ENCODE measurements at places on chromosomes 2 and 18.

GRCh38 chr2:70923378-70924015 is 12.2 kb upstream of the ATP6V1B1 start:
- no peak for DNase-seq

DNA sequence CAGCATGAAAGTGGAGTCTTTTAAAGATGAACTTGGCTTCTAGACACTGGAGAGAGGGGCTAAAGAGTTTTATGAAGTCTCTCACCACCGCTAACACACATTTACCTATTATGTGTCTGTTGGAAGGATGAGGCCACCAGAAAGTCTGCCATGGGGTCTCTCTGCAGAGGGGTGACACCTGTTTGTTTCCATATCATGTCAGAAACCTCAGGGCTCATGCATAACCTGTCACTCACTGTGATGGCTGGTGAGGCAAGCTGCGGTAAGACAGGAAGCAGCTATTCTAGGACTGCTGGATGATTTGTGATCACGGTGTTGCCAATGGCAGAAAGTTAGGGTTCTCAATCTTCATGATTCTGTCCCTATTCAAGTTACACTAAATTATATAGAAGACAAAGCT is 60.8 kb upstream of the DNMT3A start:
- DNase-seq, result no peak

- DNase-seq, result no peak
Measured at GRCh38 chr2:36672199-36672598, 24.3 kb upstream of the VIT start.

- DNase-seq, result no peak
Measured at GRCh38 chr18:44857744-44858491, 177.2 kb downstream of the SETBP1 start.

DNA sequence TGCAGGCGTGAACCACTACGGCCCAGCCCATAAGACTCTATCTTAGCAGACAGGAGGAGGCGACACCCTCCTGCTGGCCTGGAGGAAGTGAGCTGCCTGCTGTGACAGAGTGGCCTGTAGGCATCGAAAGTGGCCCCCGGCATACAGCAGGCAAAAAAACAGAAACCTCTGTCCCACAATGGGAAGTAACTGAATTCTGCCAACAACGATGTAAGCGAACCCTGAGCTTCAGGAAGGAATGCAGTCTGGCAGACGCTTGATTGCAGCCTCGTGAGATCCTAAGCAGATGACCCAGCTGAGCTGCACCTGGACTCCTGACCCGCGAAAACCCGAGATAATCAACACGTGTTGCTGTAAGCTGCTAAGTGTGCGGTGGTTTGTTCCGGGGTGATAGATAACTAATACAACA is 13.6 kb downstream of the MRO start:
- no peak for DNase-seq

GRCh38 chr2:185284696-185285095 is 453.9 kb upstream of the FSIP2 start:
- no peak for DNase-seq

DNA sequence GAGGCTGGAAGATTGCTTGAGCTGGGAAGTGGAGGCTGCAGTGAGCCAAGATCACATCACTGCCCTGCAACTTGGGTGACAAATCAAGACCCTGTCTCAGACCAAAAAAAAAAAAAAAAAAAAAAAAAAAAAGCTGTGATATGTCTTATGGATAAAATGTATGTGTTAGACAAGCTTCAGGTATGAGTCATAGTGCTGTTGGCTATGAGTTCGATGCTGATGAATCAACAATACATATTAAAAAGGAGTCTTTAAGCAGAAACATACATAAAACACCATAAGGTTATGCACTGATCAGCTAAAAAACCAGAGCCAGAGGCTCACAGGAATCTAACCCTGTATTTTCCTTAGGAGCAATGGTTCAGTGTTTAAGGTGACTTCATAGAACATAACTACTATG is 332.3 kb downstream of the NCKAP5 start:
- no peak for DNase-seq

GRCh38 chr2:64789466-64790320 is 136.0 kb upstream of the SERTAD2 start:
- no peak for DNase-seq

DNA sequence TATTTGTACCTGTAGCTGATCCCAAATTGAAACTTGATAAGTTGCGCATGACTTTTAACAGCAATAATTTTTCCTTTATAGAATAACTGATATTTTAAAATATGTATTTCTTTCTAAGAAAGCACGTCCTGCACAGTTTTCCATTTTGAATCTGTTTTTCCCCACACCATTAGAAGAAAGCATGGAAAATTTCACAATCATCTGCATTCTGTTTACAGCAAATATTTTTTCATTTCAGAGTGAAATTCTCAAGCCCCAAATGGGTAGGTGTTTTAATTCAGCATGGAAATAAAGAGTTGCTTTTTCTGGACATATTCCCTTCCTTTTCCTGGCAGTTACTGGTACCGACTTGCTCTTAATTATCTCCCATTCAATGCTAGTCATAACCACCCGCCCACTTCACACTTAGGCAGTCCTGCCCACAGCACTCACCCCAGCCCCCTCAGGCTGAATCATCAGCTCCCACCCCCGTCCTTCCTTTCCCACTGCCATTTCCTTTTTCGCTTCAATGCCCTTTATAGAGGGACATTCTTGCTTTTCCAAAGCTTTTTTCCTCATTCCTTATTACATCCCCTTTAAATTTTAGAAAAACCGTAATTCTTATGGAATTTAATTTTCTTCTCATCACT is 89.2 kb upstream of the GLS start:
- no peak for DNase-seq

- DNase-seq, result no peak
Measured at GRCh38 chr2:26187537-26188104, 14.7 kb downstream of the GAREM2 start.

DNA sequence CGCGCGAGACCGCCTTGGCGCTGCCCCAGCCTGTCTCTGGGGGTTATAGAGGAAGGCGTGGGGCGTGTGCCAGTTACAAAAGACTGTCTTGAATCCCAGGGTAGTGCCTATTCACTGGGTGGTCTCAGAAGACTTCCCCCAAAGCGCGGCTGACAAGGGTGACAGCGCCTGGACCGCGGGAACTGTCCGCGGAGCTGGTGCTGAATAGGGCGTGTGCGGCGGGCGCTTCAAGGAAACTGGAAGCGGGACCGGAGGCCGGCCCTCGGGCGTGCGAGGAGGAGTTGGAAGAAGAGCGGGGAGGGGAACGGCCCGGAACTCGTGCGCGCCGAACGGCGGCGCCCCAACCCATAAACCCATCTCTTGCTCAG is 2.3 kb downstream of the EGR4 start:
- DNase-seq, result peak; percentile 26

- DNase-seq, result no peak
Measured at GRCh38 chr2:101433465-101433864, 41.4 kb downstream of the RFX8 start.

- DNase-seq, result no peak
Measured at GRCh38 chr2:230783101-230783500, 70.5 kb downstream of the CAB39 start.

GRCh38 chr2:134372611-134373131 is 118.8 kb downstream of the MGAT5 start:
- no peak for DNase-seq

DNA sequence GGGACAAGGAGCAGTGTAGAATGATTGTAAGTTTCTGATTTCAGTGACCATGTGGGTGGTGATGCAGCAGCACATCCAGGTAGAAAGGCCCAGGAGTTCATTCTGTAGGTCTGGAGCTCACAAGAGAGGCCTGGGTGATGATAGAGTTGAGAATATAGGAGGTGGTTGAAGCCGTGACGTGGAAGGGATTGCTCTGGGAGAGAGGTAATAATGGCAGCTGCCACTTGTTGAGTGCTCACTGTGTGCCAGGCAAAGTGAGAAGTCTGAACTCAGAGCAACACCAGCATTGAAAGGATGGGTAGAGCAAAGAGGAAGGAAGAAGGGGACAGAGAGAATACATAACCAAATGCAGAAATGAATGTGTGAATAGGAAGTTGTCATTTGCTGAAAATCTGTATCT is 3.3 kb downstream of the TTLL4 start:
- no peak for DNase-seq

GRCh38 chr2:231752061-231752460 is 29.0 kb downstream of the PDE6D start:
- no peak for DNase-seq

DNA sequence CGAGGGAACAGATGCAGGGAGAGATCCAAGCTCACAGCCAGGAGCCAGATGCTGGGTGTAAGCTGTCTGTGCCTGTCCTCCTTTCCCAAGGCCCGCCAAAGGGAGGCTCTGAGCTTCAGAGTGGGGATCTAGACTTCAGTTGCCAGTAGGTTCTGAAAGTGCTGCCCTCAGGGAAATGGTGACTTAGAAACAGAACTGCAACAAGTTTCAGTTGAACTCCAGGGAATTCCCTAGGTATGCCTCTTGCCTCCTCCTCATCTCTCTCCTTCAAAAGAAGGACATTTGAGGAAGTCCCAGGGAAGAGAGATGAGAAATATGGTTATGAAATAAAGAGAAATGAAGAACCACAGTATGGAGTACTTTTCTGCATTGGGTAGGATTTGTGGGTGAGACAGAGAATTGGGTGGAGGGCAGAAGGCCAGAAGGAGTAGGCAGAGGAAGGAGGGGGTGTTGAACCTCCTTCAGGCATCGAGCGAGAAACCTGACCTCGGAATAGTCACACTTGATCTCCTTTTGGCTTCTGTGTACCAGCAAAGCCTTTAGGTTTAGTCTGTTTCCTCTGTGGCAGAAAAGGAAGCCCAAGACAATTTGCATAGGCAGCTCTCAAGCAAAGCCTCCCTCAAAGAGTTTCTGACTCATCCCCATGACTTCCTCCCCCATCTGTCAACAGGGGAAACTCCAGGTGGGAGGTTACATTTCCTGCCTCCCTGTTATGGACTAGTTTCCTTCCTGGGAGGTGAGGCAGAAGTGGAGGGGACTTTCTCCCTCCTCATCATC is 45.7 kb downstream of the QPCT start:
- peak; percentile 37 for DNase-seq

- no peak for DNase-seq
Measured at GRCh38 chr2:98269830-98270229, 76.4 kb upstream of the CNGA3 start.

GRCh38 chr2:241373446-241373845 is 17.4 kb downstream of the FARP2 start:
- no peak for DNase-seq
